Left lung (tissue), 14 donors: ENCODE measurements at places on chromosomes 16 and 17. TPM values are rescaled to one million over a fixed set of nuclear protein-coding genes. Genes with fewer than 3 reads are reported as not detected.

DNA sequence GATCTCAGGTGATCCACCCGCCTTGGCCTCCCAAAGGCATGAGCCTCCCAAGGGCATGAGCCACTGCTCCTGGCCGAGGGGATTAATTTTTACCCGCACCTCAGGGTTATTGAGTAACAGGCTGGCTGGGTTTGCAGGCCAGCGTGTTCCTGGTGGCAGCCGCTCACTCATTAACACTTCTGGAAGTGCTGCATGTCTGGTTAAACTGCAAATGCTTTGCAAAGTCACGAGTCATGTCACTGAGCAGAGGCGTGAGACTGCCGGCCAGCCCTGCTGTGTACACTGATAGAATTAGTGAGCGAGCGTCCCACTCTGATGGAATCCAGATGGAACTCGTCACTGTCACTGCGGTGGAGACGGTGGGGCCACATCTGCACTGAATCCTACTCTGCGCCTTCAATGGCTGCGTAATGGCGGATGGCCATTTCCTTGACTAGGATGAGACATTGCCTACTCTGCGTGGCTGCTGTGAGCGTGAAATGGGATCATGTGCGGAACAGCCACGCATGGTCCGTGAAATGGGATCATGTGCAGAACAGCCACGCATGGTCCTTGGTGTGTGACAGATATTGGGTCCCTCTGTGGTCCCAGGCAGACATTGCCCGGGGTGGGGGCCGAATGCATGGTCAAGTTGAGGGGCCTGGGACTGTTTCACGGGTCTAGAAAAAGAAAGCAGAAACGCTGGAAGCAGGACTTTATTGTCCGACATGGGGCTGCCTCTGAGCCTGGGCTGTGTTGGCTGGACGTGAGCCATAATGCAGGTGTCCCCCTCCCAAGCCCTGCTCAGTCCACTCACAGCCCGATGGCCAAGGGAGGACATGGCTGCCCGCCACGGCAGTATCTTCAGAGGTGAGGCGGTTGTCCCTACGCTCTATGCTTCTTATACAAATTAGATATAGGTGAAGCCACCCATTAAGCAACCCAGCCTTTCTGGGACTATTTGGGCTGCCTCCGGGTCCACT, 740 bp upstream of the SLC5A10 start:
- no peak for DNase-seq

HOXB5 gene
- 30.9 TPM for polyA plus RNA-seq

- DNase-seq = no peak
Observed at GRCh38 chr17:9101356-9101755, 80.0 kb downstream of the NTN1 start.

DNA sequence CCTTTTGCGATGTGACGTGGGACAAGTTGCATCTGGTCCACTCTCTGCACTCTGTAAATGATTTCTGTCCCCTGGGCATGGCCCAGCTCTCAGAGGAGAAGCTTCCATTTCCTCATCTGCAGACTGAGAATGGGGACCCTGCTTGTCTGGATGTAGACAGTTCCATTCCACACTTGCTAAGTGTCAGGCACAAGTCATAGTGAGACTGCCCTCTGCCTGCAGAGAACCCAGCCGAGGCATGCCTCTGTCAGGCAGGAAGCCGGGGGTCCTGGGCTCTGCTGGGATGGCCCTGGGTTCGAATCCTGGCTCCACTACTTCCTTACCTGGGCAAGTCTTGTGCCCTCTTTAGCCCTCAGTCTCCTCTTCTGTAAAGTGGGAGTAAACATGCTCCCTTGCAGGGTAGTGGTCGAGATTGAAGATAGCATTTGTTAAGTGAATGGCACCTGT, 4.1 kb downstream of the MAP2K3 start:
- DNase-seq = peak; percentile 20

GRCh38 chr16:49833085-49833484, 22.8 kb downstream of the ZNF423 start:
- peak; percentile 85 for DNase-seq

HSDL1 gene
- 42.7 TPM for polyA plus RNA-seq

- DNase-seq = no peak
Observed at GRCh38 chr17:37212179-37212578, 163.6 kb upstream of the C17orf78 start.

DNA sequence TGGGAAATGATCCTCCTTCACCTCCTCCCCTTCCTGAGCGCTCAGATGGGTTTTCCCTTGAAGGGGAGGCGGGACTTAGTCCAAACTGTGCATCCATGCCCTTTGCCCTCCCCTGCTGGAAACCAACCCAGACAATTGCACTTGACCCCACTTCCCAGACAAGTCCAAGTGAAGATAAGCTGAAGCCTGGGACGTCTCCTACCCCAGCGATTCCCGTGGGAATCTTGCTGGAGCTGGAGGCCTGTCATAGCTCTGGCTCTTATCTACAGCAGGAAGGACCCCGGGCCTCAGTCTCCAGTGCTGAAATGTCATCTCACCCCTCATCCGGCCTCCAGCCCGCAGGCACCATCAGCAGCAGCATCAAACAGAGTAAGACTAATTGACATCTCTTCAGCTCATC, 6.5 kb upstream of the NGFR start:
- DNase-seq = no peak

DNA sequence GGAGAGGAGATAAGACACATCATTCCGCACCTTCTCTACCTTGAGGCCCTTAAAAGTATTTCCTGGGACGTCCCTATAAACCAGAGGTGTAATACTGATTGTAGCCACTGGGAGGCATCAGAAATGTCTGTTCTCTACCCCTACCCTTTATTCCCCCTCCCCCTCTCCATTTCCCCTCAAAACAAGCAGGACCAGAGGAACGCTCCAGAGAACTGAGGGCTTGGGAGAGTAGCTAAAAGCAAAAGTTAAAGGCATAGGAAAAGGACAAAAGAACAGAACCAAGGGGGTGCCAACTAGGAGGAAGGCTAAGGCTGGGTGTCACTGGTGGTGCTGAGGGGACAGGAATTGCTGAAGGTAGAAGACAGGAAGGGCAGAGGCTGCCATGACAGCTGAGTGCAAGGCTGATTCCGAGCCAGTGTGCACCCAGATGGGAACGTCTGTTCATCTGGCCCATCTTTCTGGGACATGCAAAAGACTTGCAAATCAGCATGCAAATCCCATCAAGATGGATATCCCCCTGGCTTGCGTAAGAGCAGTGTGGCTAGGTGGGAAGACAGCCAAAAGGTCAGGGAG, 6.7 kb downstream of the CAMTA2 start:
- DNase-seq = no peak

DNA sequence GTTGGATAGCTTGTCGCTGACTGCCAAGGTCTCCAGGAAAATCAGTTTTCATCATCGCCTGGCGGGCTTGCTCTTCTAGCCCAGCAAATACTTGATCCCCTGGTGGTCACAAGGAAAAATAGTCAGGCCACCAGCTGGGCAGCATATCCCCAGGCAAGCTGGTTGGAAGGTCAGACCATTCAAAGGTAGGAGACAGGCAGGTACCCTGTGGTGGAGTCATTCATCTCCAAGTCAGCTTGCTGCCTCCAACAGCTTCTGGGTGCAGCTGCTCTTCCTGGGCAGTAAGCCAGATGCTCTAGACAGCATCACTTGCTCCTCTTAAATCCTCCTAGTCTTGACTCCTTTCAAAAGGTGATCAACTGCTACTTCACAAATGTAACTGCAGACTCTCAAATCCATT, 16.0 kb downstream of the ZNF821 start:
- DNase-seq = no peak

ENPP7 gene
- polyA plus RNA-seq = not detected

CDRT15L2 gene
- polyA plus RNA-seq = not detected

NAGS gene
- polyA plus RNA-seq = 3.2 TPM

RSKR gene
- polyA plus RNA-seq = 31.6 TPM

GRCh38 chr16:81457326-81458133, 12.9 kb downstream of the CMIP start:
- no peak for DNase-seq

KRT31 gene
- polyA plus RNA-seq = not detected
